ENCODE measurements at places on chromosomes 2 and 18. TPM values are rescaled to one million over a fixed set of nuclear protein-coding genes. Genes with fewer than 3 reads are reported as not detected.

DNA sequence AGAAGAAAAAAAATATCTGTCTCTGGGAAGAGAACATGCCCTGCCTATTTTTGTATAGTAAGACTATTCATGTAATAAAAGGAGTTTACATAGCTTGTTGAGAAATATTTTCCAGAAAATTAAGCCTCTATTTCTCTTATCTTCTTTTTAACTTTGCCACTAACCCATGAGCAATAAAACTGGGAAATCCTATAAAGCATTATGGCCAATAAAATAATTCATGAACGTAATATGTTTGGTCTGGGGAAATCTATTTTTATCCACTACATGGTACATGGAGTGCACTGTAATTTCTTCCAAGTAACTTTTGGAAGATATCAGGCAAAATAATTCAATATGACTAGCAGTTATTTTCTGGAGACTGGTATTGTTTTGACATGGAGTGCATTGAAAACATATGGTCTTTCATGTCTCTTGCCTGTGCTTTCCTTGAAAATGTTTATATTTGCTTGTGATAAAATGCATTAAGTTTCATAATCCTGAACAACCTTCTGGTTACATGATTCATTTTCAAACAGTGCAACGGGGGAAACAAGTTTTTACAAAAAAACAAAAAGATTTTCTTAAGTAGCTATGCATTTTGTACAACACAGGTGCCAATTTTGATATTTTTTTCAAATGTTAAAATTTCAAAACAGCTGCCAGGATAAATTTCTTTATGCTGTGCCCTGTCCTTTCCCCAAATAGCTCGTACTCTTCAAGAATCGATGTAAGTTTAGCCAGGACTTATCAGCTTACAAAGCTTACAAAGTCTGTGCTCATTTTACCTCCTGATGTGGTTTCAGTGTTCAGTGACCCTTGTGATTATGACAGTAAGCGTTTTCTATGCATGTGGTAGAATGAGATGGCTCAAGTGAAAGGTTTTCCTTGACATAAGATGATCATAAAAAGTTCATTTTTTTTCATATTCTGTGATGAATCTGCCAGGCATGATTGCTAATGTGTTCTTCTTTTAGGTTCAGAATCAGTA, 194.5 kb downstream of the UBE2E3 start:
- H3K4me1 ChIP-seq = no peaks in the 10 kb centered on the region
- H3K27ac ChIP-seq = no peak overlapping the region
- H3K36me3 ChIP-seq = no peaks in the 10 kb centered on the region
- H3K4me3 ChIP-seq = no peak overlapping the region
- no peaks in the 10 kb centered on the region for H3K27me3 ChIP-seq

The STARD6 gene
- not detected for total RNA-seq

GRCh38 chr18:10387399-10387798, 67.0 kb upstream of the APCDD1 start:
- no peak overlapping the region for H3K27ac ChIP-seq
- DNase-seq = no peak
- no peak overlapping the region for H3K4me3 ChIP-seq
- no peaks in the 10 kb centered on the region for H3K36me3 ChIP-seq
- peaks cover 3% of the 10 kb centered on the region for H3K4me1 ChIP-seq

GRCh38 chr2:227785293-227785692, 28.3 kb upstream of the CCL20 start:
- no peak overlapping the region for H3K27ac ChIP-seq
- H3K4me3 ChIP-seq = no peak overlapping the region
- H3K4me1 ChIP-seq = peaks cover 3% of the 10 kb centered on the region

GRCh38 chr2:190763901-190764514, 115.1 kb downstream of the NAB1 start:
- peaks cover 15% of the 10 kb centered on the region for H3K4me1 ChIP-seq
- H3K27ac ChIP-seq = no peak overlapping the region
- no peak overlapping the region for H3K4me3 ChIP-seq
- H3K27me3 ChIP-seq = no peaks in the 10 kb centered on the region

- no peak for DNase-seq
- no peak overlapping the region for H3K27ac ChIP-seq
- no peaks in the 10 kb centered on the region for H3K27me3 ChIP-seq
- H3K36me3 ChIP-seq = no peaks in the 10 kb centered on the region
- H3K4me1 ChIP-seq = no peaks in the 10 kb centered on the region
Measured at GRCh38 chr18:33831424-33831823, 253.4 kb downstream of the ASXL3 start.

The RAB6C gene
- 0.14 TPM for total RNA-seq

The POTEC gene
- not detected for total RNA-seq

DNA sequence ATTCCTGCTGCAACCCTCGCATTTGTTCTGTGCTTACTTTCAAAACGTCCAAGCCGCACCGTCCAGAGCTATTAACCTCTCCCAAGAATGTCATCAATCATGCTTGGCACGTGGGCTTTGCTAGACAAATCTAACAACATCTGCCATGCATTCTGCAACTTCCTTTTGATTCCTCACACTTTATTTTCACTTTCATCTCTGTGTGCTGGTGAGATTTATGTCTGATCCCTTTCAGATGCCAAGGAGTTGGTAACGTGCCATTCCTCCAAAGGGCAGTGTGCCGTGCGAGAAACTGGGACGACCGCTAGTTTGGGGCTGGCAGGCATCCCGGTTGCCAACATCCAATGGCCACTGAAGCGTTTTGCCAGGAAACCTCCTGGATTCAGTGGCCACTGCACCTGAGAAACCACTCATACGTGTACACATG, 230.0 kb upstream of the PARD3B start:
- no peaks in the 10 kb centered on the region for H3K27me3 ChIP-seq
- H3K4me3 ChIP-seq = peak overlapping the region; percentile 7
- no peaks in the 10 kb centered on the region for H3K4me1 ChIP-seq
- no peak overlapping the region for H3K27ac ChIP-seq
- peak; percentile 84 for DNase-seq

DNA sequence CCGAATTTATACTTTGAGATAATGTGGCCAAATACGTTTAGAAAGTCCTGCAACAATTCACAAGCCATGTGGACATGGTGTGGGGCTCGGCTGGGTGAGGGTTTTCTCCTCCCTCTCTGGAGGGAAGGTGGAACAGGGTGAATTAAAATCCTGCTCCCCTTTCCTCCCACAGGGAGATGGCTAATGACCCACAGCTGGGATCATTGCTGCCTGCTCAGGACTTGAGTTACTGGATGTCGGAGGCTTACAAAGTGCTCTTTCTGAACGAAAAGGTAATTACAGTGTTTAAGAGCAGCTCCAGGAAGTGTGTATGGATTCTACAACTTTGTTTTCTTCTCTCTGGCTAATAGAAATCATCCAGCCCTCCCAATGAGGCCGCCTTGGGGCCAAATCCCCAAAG, 97.9 kb upstream of the ALKAL2 start:
- H3K4me1 ChIP-seq = no peaks in the 10 kb centered on the region
- DNase-seq = no peak
- no peak overlapping the region for H3K27ac ChIP-seq
- no peak overlapping the region for H3K4me3 ChIP-seq
- H3K27me3 ChIP-seq = no peaks in the 10 kb centered on the region

DNA sequence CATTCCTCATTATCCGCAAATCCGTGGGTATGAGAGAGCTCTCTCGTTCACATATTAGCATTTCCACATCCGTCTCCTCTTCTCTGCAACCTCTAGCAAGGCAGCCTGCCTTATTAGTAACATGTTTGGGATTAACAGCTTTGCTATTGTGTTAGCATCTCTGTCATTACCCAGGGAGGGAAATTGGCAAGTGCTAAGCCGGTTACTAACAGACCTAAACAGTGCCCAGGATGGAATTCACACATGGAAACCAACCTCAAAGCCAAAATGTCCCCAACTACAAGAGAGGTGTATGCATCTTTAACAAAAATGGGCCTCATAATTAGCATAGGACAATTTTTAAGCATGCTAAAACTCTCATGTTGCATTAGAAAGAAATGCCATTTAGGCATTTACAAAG, 309.0 kb upstream of the MEIS1 start:
- H3K27ac ChIP-seq = no peak overlapping the region
- H3K4me1 ChIP-seq = no peaks in the 10 kb centered on the region
- H3K27me3 ChIP-seq = no peaks in the 10 kb centered on the region

- no peak overlapping the region for H3K27ac ChIP-seq
- H3K4me1 ChIP-seq = peaks cover 20% of the 10 kb centered on the region
- no peak for DNase-seq
- no peaks in the 10 kb centered on the region for H3K27me3 ChIP-seq
- no peaks in the 10 kb centered on the region for H3K36me3 ChIP-seq
Measured at GRCh38 chr2:55001716-55002115, 48.5 kb downstream of the RTN4 start.

DNA sequence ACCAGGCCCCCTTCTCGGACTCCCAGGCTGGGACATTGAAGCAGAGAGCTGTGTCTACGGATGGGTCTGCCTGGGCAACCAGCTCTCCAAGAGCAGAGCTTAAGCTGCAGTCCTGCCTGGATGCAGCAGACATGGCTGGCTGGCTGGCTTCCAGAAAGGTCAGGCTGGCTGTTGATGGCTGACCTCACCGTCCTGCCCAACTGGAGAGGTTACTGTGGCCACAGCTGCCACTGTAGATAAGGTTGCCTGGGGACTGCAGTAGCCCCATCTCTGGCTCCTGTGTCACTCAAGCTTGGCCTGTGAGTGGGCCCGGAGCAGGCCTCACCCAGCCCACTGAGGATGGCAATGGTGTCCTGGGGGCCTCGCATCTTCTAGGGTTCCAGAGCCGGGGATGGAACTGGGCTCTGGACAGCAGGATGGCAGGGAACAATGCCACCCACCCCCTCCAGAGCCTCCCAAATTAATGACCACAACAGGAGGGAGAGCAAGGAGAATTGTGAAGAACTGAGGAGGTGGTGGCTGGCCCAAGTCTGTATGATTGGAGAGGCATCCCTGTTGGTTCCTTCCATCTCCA, 37.0 kb upstream of the FOSL2 start:
- H3K27ac ChIP-seq = no peak overlapping the region
- DNase-seq = no peak
- no peaks in the 10 kb centered on the region for H3K27me3 ChIP-seq
- peaks cover 19% of the 10 kb centered on the region for H3K4me1 ChIP-seq
- H3K4me3 ChIP-seq = no peak overlapping the region
- H3K36me3 ChIP-seq = no peaks in the 10 kb centered on the region

DNA sequence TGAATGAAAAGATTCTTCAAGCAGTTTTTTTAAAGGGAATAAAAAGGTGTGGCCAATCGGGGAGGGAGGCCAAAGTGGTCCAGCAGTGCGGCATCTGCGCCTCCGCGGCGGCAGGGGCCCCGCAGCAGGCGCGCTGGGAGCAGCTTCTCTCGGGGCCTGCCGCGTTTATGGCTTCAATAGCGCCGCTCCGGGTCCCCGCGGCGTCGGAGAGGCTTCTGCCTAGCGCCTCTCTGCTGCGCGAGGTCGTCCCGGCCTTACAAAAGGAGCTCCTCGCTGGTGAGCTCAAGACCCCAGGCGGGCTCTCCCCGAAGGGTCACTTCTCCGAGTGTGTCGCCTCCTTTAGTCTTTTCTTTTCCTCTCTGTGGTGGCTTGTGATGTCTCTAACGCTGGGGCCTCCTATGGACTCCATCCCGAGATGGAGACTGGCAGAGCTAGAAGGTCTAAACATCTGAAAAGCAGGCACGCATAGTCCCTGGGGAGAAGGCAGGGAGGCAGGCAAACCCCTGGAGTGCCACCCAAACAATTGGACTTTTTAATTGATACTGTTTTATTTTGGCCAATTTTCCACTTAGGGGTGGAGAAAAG, 67.1 kb downstream of the SUMO1 start:
- H3K4me3 ChIP-seq = peak overlapping the region; percentile 51
- H3K36me3 ChIP-seq = no peaks in the 10 kb centered on the region
- H3K27me3 ChIP-seq = no peaks in the 10 kb centered on the region
- H3K4me1 ChIP-seq = peaks cover 3% of the 10 kb centered on the region
- H3K27ac ChIP-seq = no peak overlapping the region
- no peak for DNase-seq

The HPCAL1 gene
- 11.8 TPM for total RNA-seq

GRCh38 chr2:9230051-9230802, 23.6 kb downstream of the ASAP2 start:
- no peaks in the 10 kb centered on the region for H3K36me3 ChIP-seq
- H3K4me3 ChIP-seq = no peak overlapping the region
- peaks cover 81% of the 10 kb centered on the region for H3K4me1 ChIP-seq
- H3K27ac ChIP-seq = no peak overlapping the region

The RTP5 gene
- not detected for total RNA-seq

DNA sequence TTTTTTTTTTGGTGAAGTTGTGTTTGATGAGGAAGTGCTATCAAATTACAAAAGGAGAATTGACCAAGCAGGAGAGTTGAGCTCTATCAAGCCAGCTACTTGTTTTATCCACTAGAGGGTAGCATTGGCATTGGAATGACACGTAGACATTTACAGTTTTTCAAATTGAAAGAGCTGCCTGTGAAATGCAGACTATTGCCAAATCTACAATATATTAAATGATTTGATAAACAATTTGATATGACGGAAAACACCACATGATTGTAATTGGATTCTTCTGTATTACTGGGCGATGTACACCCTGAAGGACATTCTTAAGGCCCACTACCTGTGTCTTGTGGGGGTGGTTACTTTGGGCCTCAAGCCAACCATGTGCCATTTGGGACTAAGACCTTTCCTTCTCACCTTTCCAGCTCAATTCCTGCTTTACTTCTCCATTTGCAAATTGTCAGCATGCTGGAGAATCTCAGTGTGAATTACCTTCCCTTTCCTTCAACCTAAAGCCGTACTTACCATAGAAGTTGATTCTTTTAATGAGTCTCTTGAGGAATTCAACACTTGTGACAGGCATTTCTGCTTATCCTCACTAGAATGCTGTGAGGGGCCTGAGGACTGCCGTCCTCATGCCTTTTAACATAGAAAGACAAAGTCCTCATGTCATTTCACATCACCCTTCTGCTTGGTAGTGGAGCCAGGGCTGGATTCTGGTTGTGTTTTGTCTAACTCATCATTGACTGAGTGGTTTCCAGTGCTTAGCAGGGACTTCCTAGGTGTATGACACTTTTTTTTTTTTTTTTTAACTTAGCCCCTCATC, 134.8 kb upstream of the THUMPD2 start:
- H3K27ac ChIP-seq = peak overlapping the region; percentile 8
- H3K4me1 ChIP-seq = no peaks in the 10 kb centered on the region
- H3K27me3 ChIP-seq = no peaks in the 10 kb centered on the region
- H3K36me3 ChIP-seq = no peaks in the 10 kb centered on the region
- DNase-seq = peak; percentile 66

The DSG1 gene
- total RNA-seq = 0.05 TPM

The DSEL gene
- 16.5 TPM for total RNA-seq
